Foreskin keratinocyte (primary cell): ENCODE measurements at places on chromosomes 1 and 21. TPM values are rescaled to one million over a fixed set of nuclear protein-coding genes. Genes with fewer than 3 reads are reported as not detected.

- no peak for DNase-seq
Observed at GRCh38 chr1:24555591-24556413, at the start of gene NCMAP. Gene NCMAP, plus strand, starts transcription at chr1:24556087. Its CDS starts 39,344 bp downstream, at chr1:24595431.

DNA sequence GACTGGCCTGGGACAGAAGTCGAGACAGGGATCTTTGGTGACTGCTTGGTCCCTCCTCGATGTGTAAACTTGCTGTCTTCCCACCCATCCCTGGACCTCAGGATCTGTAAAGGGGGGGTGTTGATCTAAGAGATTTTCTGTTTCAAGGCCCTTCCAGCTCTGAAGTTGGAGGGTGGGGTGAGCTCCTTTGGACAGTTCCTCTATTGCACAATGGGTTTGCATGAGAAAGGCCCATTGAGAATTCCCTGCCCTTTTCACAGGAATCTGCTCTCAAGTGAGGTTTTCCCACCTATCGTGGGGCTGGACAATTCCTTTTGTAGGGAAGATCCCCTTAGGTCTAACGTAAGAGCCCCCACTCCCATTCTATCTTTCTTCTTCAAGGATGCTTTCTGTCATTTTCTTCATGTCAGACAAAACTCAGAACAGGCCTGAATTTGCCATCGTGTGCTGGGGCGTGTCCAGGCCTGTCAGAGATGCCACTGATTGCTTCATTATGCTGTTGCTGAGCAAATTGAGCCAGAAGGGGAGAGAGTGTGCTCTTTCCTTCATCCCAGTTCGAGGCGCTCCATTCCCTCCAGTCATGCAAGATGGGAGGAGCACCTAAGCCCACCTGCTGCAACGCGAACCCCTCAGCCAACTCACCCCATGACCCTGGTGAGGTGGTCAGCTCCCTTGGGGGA, 149.9 kb upstream of the IGSF21 start:
- DNase-seq: peak; percentile 34

Gene LGR6
- total RNA-seq: 0.21 and 0.78 TPM in 2 replicates

- DNase-seq: no peak
Observed at GRCh38 chr21:23217597-23217996, 2219.4 kb downstream of the NCAM2 start.

GRCh38 chr1:25356848-25357247, 18.7 kb downstream of the TMEM50A start:
- DNase-seq: no peak

DNA sequence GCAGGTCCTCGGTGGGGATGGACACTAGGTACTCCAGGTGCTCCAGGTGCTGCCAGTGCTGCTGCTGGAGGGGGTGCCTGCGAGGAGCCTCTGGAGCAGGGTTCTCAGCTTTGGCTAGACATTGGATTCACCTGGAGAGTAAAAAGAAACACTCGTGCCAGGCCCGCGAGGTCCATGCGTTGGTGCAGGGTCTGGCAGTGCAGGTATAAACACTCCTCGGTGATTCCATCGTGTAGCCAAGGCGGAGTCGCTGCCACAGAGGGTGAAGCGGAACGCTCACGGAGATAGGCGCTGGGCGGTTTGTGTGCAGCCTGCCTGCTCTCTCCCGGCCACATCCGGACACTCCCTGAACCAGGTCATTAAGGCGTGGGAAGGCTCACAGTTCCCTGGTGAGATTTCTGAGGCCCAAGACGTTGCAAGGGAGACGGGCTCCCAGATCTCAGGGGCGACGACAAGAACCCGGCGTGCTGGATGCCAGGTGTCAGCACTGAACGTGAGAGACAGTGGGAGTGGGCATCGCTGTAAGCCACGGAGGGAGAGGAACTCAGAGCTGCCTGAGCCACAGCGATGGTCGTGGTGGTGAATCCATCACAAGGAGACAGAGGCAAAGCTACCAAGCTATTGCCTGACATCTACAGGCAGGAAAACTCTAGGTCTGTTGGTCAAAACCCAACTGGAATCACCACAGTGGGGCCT, 17.2 kb upstream of the SUMO3 start:
- DNase-seq: no peak
